GM18507 (cell line): ENCODE measurements at places on chromosomes 5 and 9.

DNA sequence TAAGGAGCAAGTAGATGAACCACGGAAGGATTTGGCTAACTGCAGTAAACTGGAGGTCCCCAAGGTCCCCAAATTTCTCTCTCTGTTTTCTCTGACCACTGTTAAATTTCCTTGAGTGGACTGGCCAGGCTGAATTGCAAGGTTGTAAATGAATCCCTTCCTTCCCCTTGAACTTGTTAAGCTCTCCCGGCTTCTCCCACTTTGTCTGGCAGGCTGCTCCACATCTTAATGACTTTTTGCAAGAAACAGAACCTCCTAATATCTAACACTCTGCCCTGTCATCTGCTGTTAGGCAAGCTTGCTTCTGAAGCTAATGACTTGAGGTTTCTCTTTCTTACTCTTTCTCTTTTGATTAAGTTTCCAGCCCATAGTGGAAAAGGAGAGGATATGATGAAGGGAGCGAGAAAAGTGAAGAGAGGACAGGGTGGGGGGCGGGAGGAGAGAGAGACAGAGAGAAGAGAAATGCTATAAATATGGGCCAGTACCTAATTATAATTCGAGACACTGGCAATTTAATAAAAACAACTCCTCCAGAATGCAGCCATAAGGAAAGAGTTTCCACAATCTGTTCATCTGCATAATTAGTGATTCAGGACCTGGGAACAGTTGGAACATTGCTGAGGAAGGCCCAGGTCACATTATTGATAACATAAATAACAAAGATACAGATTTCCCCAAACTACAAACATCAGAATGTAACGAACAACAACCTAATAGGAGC lies 437.3 kb upstream of the MPDZ start:
- DNase-seq: no peak

DNA sequence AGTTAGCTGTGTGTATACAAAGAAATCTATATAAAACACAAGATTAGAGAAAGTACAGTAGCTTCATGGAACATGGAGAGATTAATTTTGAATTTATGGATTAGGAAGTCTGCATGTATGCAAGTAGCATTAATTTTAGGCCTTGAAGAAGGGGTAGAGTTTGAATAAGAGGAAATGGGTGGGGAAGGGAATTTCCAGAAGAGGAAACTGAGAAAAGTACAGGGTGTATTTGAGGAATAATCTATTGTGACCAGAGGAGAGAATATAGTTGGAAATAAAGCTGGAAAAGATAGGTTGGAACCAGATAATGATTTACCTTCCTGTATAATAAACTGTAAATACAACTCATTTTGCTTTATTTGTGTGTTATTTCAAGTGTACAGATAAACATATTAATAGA lies 53.6 kb downstream of the CWC27 start:
- DNase-seq: no peak

GRCh38 chr9:124122813-124123462 lies 111.4 kb downstream of the LHX2 start:
- no peak for DNase-seq

DNA sequence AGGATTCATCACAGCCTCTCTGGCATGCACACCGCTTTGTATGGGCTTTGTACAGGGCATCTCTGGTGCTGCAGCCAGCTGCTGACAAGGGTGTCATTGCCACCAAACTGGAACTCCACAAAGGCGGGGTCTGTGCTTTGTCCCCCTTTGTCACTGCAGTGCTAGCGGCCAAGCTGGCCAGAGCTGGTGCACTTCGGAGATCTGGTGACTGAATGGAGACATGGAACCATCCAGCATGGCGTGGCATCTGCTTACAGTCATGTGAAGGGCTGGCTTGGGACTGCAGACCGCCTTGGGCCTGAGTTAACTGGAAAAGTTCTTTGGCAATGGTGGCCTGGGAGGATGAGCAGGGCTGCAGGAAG lies 18.7 kb upstream of the COL5A1 start:
- DNase-seq: no peak

DNA sequence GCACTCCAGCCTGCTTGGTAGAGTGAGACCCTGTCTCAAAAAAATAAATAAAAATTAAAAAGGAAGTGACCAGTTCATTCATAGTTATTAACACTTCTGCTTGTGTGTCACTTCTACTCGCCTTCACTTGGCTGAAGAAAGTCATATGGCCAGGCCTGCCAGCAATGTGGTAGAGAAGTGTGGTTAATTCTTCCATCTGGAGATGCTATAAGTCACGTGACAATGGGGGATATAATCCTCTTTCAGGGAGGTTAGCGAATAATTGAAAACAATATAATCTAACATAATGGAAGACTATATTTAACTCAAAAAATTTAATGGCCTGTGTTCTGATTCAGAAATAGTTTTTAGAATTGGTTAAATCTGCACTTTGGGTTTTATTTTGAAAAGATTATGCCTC lies 305.6 kb downstream of the DOCK8 start:
- no peak for DNase-seq
